ENCODE measurements at places on chromosomes 6 and 20. TPM values are rescaled to one million over a fixed set of nuclear protein-coding genes. Genes with fewer than 3 reads are reported as not detected.

The GGT7 gene
- total RNA-seq = 7.0 TPM

- DNase-seq = no peak
Observed at GRCh38 chr6:130913120-130913519, 85.9 kb downstream of the SMLR1 start.

GRCh38 chr6:2355150-2355549 lies 109.7 kb upstream of the GMDS start:
- no peak for DNase-seq

GRCh38 chr6:125307964-125308615 lies 6.3 kb upstream of the HDDC2 start:
- no peak for DNase-seq

- no peak for DNase-seq
Observed at GRCh38 chr6:98992535-98992934, 44.8 kb upstream of the FBXL4 start.

The ABCC10 gene
- total RNA-seq = 9.6 TPM

DNA sequence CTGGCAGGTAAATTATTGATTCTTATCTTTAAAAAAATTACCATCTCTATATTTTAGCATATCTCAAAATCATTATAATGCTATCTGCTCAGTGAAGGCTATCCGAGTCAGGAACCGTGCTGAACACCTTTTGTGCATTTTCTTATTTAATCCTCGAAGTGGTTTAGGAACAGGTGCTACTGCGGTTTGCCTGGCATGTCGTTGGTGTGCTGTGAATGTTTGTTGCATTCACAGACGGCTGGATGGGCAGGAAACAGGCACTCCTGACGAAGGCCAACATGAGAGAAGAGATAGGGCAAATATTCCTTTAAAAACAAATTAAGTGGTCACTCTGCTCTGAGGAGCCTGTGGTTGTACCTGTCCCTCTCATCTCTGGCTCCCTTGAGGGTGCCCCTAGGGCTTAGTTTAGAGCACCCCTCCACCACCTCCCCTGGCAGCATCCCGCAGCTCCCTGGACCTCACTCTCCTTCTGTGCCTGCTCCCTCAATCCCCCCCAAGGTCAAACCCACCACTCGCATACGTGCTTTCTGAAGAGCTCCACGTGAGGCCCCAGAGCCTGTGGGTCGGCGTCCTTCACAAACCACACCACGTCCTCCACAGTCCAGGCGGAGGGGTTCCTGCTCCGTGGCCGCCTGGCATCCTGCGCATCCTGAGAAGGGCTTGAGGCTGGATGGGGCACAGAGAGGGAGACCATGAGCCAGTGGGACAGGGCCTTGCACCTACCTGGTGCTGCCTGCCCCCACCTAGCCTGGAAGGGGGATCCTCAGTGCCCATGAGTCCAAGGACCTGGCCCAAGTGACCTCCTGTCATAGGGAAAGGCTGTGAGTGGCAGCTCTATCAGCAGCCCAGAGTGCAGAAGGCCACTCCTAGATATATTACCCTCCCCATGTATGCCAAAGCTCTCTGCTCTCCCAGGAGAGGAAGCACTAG lies 116.5 kb downstream of the SCML4 start:
- DNase-seq = no peak

- DNase-seq = no peak
Observed at GRCh38 chr6:29845405-29846006, 17.9 kb downstream of the HLA-G start.

DNA sequence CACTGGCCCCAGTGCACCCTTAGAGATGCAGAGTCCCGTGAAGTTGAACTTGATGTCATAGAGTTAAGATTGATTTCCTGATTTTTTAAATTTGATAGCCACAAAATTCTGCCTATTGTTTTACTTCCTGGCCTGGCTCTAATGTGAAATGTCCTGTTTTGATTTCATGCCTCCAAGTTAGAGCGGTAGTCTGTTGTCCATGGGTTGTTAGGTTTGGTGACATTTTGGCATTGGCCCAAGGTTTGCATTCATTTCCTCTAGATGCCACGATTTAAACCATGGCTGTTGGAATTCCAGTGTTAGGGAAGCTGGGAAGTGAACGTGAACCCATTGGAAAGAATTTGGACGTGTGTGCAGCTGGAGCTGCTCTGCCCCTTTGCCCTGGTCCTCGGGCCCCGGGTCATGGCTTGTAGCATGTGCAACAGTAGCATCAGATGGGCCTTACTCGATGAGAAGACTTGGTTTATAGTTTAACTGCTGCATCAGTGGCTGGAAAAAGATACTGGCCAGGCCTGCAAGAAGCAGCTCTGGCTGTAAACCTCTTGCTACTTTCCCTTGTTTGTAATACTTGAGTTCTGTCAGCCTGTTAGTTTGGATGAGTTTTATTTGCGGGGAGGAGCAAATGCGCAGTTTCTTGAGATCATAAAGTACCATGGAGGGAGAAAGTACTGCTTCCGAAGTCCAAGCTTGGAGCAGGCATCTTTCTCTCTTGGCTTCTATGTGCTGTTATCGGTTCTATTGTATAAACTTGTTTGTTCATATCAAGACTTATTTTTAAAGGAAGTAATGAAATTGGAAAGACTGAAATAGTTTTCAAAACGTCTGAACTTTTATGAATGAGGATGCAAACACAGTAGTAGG lies 121.4 kb upstream of the CLDN20 start:
- DNase-seq = peak; percentile 36

GRCh38 chr20:17066902-17067301 lies 159.9 kb upstream of the PCSK2 start:
- DNase-seq = no peak

The CTSZ gene
- total RNA-seq = 58.6 TPM

The RHAG gene
- total RNA-seq = 5.8 TPM

The NKAIN4 gene
- total RNA-seq = 3.7 TPM

- no peak for DNase-seq
Observed at GRCh38 chr6:21666201-21666691, 72.7 kb downstream of the SOX4 start.

GRCh38 chr6:96683819-96684528 lies 121.0 kb downstream of the FHL5 start:
- no peak for DNase-seq

- DNase-seq = no peak
Observed at GRCh38 chr6:69987550-69987949, 121.2 kb downstream of the COL19A1 start.

DNA sequence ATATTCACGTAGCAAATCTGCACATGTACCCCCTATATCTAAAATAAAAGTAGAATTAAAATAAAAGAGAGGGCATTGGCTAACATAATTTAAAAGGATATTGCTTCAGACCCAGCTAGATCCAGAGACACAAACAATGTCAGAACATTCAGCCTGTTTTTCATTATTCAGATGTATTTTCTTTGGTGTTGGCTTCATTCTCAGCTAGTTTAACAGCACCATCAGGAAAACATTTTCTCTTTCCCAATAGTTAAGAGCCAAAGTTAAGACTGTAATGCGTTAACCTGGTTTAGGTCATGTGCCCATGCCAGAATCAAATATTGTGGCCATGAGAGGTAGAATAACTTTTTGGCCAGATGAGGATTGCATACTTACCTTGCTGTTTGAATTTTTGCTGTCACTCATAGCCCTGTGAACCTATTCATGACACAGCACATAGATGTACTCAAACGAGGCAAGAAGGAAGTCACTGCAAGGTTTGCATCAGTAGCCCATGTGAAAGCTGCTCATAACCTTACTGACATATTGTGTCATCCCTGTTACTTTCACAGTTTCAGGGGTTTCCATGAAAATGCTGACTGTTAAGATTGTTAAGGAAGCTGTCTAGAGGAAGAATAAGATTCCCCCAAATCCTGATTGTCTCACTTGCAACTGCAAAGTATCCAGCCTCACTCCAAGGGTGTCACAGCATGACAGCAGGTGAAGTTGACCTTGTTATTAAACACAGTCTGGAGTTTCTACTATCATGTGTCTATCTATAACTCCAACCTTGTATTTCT lies 233.1 kb downstream of the PACRG start:
- peak; percentile 79 for DNase-seq

DNA sequence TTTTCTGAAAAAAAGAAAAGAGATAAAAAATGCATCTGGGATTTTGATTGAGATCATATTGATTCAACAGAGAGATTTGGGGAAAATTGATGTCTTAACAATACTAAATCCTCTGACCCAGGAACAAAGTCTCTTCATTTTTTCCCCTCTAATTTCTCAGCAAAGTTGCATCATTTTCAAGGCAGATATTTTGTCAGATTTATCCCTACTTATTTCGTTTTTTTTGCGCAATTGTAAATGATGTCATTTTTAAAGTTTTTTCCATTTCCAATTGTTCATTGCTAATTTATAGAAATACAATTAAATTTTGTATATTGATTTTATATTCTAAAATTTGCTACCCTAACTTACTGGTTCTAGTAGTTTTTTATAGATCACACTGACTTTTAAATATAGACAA lies 97.7 kb upstream of the TMEM170B start:
- DNase-seq = no peak

- no peak for DNase-seq
Observed at GRCh38 chr6:132798869-132799538, 567 bp upstream of the SLC18B1 start.

GRCh38 chr6:28351087-28351486 lies 1.3 kb downstream of the ZKSCAN3 start:
- no peak for DNase-seq

GRCh38 chr6:68025764-68026163 lies 609.3 kb upstream of the ADGRB3 start:
- no peak for DNase-seq

- peak; percentile 60 for DNase-seq
Observed at GRCh38 chr6:167676666-167677421, 149.9 kb upstream of the AFDN start.

The SMAP1 gene
- total RNA-seq = 19.3 TPM

GRCh38 chr6:35318196-35319171 lies 20.9 kb downstream of the DEF6 start:
- peak; percentile 54 for DNase-seq

- DNase-seq = no peak
Observed at GRCh38 chr6:42690151-42690702, 32.2 kb downstream of the PRPH2 start.

The YIPF3 gene
- 49.7 TPM for total RNA-seq

The PLCG1 gene
- 126 TPM for total RNA-seq

GRCh38 chr20:24353135-24353690 lies 116.2 kb upstream of the SYNDIG1 start:
- no peak for DNase-seq

The IPCEF1 gene
- 2.5 TPM for total RNA-seq

The SULF2 gene
- 72.1 TPM for total RNA-seq

DNA sequence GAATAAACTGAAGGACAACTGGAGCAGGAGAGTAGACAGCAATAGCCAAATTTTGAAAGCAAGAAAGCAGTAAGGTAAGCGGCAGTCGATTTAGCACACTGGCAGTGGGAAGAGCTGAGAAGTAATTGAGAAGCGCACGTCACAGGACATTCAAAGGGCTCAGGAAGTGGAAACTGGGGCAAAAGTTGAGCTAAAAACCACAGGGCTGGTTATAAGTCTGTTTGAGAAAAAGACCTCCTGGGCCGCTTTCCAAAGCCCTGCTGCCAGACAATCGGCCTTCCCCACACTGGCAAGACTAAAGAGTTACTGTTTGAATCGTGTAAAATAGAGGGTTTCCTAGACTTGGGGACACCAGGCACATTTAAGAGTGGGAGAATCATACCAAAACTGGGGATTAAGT lies 161.4 kb downstream of the DNAH8 start:
- DNase-seq = no peak

- DNase-seq = no peak
Observed at GRCh38 chr6:129955584-129955983, 62.8 kb upstream of the L3MBTL3 start.

GRCh38 chr6:120873125-120873865 lies 461.0 kb downstream of the TBC1D32 start:
- DNase-seq = no peak

GRCh38 chr6:18515767-18516166 lies 128.6 kb downstream of the RNF144B start:
- no peak for DNase-seq

- DNase-seq = no peak
Observed at GRCh38 chr6:37711331-37712241, 13.9 kb upstream of the MDGA1 start.
